ENCODE measurements at places on chromosomes 5 and 9. TPM values are rescaled to one million over a fixed set of nuclear protein-coding genes. Genes with fewer than 3 reads are reported as not detected.

Gene TEK
- total RNA-seq: not detected

Gene DMRT3
- not detected for total RNA-seq

Gene PPP3R2
- not detected for total RNA-seq

Gene PCDHAC1
- total RNA-seq: not detected

Gene ADGRD2
- total RNA-seq: not detected

Gene ITGA1
- 6.9 TPM for total RNA-seq

Gene PCDHGB7
- total RNA-seq: not detected

Gene PCDHB5
- not detected for total RNA-seq

Gene FGFR4
- total RNA-seq: 1.5 TPM

Gene ACTBL2
- not detected for total RNA-seq

Gene ADRB2
- total RNA-seq: 0.23 TPM

Gene EPB41L4B
- 0.74 TPM for total RNA-seq

Gene FOXD4
- total RNA-seq: not detected

Gene PPP1R26
- total RNA-seq: 0.20 TPM

Gene NDOR1
- 37.6 TPM for total RNA-seq

Gene GPR150
- 0.34 TPM for total RNA-seq

Gene ECM2
- total RNA-seq: not detected

Gene DTWD2
- total RNA-seq: 5.7 TPM

Gene MSH3
- 22.9 TPM for total RNA-seq

GRCh38 chr9:79663300-79663699 is 91.5 kb downstream of the TLE4 start:
- no peak for DNase-seq

DNA sequence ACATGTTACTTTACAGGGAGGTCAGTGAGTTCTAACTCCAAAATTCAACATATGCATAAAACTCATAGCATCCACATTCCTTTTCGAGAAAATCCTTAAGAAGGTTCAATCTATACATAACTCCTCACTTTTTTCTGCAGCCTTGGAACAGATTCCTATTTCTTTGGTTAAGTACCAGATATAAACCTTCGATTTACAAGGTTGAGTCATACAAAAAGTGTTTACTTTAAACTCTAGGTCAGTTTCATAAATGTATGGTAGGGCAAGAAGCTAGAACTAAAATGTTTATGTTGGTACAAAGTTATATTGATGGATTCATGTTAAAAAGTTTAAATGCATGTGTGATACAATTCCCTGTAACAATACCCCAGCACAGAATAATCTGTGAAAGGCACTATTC is 19.4 kb downstream of the CDKN2AIPNL start:
- DNase-seq: no peak

DNA sequence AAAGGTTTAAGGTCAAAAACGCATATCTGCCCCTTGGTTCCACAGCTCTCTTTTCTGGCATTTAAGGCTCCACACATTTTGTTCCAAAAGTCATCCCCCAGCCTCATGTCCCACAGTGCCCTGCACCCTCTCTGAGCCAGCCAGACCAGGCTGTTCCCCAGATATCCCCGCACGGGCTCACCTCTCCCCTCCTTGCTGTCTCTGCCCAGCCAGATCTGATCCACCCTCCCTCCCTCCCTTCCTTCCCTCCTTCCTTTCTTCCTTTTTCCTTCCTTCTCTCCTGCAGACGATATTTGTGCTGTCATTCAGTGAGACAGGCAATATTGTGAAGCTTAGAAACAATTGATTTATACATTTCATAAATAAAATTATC is 37.0 kb downstream of the DUSP1 start:
- DNase-seq: no peak

DNA sequence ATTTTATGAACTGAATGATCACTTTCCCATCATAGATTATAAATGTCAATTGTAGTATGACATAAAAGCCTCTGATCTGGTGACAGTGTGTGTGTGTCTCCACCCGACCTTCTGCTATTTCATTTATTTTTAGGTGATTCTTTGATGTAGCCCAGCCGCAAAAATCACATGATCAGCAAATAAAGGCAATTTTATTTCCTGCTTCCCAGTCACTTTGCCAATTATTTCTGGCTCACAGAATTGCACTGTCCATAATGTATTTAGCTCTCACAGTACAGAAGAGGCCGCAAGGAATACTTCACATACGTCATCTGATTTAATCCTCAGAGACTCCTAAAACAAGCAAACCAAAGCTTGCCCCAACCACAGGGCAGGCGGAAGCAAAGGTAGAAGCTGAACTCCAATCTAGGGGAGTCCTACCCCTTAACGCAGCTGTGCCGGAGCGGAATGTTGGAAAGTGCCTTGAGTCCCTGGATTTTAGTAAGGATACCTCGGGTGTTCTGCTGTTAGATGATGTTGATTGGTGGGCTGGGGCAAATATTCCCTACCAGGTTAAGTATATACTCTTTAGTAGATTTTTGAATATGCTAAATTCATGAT is 384.0 kb upstream of the IRX4 start:
- no peak for DNase-seq

GRCh38 chr5:36696059-36696673 is 89.8 kb downstream of the SLC1A3 start:
- peak; percentile 29 for DNase-seq

DNA sequence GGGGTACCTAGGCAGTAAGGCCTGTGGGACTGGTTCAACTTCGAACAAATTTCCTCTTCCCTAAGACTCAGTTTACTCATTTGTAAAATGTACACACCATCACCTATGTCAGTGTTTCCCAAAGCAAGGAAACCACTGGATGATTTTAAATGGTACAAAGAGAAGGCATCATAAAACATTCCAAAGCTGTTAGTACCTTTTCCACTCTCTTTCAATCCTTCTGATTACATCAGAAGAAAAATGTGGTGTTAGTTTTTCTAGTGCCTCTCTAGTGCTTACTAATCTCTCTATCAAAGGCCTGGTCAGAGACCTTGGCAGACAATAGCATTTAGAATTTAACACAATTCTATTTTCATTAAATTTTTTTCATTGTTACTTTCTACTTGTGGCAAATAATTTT is 18.1 kb downstream of the NR6A1 start:
- DNase-seq: no peak

- no peak for DNase-seq
Observed at GRCh38 chr9:116806075-116806474, 119.0 kb downstream of the TRIM32 start.

- no peak for DNase-seq
Observed at GRCh38 chr5:64873441-64873840, 104.7 kb downstream of the CWC27 start.

DNA sequence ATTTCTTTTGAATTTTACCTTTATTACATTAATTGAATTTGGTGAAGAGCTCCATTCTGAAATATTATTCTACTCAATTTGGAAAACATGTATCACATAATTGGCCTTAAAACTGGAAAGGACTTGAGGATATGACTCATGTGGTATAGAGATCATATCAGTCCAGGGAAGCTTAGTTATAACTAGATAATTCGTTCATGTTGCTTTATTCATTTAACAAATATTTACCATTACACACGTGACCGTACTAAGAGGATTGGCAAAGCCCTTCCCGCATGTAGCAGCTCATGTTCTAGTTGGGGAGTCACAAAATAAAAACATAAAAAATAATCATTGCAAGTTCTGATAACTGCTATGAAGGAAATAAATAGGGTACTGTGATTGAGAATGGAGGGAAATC is 1816.5 kb downstream of the MAT2B start:
- no peak for DNase-seq

DNA sequence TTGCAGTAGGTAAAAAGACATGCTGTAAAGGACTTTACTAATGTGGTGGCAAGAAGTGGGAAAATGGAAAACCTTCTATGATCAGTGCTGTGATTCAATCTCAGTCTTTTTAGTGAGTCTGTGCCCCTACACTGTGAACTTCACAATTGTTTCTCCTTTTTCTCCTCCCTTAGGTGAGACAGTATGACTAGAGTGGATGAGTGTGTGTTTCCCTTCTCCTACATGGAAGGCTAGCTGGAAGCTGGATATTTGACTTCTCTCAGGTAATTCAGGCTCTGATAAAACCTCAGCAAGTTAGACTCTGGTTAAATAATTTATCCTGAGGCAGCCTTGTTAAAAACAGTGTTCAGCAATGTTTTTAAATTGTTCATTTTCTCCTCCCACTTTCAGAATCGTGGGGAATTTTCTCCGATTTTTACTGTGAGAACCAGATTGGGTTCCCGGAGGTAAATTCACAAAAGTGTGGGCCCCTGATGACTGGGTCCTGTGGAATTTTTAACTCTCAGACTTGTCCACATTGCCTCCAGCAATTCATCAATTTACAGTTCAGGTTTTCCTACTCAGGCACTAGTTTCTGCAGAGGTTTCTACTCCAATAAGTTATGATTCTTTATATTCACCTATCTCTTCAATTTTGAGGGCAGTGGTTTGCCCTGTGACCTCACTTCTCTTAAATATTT is 149.1 kb upstream of the PIK3R1 start:
- DNase-seq: no peak

DNA sequence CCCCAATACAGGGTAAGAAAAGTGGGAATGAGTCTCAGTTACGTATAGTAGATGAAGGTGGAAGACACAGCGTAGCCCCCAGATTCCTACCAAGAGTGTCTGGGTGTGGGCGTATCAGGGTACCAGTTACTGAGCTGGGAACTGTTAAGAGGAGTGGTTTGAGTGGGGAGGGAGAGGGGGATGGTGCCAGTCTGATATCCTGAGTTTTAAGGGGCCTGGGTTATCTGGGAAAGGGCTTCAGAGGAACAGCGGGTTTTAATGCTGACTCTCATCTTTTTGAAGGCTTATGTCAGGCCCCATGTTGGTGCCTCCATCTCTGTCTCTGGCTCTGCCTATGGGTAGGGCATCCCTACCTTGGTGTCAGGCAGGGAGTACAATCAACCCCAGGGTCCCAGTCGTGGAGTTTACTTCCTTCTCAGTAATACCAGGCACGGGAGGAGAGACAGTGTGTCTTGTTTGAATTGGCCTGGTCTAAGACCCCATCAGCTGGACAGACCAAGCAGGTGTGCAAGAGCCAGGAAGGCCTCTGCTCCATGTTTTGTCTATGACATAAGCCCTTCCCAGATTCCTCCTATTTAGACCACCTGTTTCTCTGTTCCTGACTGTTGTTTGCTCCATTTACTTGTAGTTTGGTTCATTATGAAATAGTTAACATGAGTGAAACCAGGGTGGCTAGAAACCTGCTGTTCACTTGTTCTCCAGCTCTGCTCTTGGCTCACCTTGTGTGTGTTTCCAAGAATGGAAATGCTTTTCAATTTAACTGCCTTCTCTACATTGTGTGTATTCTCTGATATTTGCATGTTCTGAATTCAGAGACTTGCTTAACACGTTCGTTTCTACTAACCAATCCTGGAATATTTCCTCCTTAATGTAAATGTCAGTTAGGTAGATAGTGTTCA is 125.6 kb downstream of the DAB2IP start:
- no peak for DNase-seq

GRCh38 chr5:153459051-153459743 is 31.3 kb upstream of the GRIA1 start:
- no peak for DNase-seq

DNA sequence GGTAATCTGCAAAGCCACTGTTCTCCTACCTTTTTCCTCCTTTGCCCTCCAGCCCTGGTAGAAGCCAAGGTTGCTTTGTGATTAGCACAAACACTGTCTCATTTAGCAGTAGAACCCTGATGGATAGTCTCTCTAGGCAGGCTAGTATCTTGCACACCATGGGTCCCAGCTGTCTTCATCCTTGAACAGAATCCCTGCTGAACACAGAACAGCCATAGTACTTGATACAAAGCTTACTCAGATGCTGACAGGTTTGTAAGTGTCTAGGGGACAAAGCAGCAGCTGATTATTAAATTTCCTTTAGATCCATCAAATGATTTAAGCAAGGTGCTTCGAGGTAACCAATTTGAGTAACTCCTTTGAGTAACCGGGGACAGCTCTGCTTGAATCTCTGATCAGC is 163.7 kb upstream of the PPP1R2B start:
- DNase-seq: no peak

DNA sequence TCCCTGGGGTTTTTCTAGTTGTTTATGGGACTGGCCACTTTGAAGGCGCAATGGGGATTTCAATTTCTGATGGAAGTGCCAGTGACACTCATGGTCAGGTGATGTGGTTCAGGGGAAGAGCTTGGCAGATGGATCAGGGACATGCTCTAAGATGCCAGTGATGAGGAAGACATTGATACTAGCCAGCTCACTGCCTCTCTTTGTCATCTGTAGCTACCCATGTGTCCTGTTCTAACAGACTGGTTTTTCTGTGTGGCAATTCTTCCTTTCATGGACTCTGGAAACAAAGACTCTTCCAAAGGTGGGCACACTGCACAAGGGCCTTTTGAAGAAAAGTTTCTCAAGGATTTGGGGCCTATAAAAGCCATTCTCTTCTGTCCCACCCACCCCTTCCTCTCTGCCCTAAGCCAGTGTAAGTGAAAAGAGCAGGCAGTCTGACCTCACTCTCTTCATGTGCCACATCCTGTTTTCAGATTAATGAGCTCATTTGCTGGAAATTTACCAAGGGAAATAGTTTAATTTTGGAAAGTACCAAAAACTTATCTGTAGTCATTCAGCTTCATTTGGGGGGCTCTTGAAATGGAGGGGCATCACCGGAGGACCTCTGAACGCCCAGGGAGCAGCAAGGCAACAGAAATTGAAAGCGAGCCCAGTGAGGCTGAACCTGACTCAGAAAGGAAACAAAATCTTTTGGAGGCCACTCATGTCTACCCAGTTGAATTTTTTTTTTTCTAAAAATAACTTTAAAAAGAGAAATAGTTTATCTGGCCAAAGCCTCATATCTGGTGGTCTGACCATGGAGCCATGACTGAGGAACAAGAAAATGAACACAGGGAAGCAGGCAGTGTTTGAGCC is 4.9 kb upstream of the TRAF1 start:
- peak; percentile 82 for DNase-seq

GRCh38 chr9:77752554-77752953 is 104.4 kb upstream of the GNA14 start:
- DNase-seq: no peak

DNA sequence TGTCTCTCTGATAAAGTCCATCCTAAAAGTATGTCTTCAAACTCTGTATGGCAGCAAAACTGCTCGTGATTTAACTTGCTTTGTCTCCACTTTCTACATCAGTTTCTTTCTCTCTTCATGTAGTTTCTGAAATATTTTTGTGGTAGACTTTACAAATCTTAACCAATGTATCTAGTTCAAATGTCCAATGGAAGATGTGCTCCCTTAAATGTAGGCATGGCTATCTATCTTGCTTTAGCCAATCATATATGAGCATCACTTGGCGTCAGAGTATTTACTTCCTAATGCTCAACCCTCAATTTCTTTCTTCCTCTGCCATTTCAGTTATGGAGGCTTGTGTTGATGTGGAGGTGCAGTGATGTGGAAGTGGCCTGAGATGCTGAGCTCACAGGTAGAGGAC is 206.1 kb upstream of the ZNF608 start:
- no peak for DNase-seq

DNA sequence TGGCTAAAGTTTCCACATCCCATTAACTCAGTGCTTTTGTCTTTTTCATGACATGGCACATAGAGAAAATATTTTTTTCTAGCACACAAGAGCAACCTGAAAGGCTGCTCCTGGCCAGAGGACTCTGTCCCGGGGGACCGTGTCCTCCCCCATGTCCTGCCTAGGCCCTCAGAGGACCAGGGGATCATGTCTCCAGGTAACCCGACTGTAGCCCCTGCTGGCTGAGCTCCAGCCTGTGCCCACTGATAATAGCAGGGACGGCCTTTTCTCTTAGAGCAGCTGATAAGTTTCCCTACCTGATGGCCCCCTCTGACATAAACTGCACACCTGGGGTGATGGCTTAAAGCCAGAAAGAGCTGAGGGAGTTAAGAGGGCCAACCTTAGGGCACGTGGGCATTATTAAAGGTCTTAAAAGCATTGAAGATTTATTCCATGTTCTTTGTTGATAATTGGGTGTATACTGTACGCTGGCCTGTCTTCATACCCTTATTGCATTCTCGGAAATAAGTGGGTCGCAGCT is 5.9 kb downstream of the HDHD3 start:
- DNase-seq: no peak

- DNase-seq: no peak
Observed at GRCh38 chr9:23552876-23553601, 273.0 kb downstream of the ELAVL2 start.

All from activated naive CD8-positive, alpha-beta T cell treated with anti-CD3 and anti-CD28 coated beads for 36 hours (primary cell).